ENCODE measurements at places on chromosomes 2 and 18. TPM values are rescaled to one million over a fixed set of nuclear protein-coding genes. Genes with fewer than 3 reads are reported as not detected.

DNA sequence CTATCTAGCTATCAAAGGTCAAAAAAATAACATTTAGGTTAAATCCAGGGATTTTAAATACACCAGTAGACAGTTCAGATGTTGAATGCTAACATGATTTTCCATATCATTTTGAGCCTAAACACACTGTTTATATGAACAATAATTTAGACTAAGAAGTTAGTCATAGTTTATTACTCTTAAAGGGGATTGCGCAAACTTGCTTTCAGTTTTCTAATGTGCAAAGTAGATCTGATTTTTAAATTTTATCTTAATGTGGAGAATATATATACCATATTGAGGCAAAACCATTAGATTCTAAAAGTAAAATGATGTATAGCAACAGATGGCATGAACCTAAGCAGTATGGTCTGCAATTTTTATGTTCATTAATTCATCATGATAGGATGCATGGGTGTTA lies 76.6 kb downstream of the CDH7 start:
- no peak for DNase-seq

DNA sequence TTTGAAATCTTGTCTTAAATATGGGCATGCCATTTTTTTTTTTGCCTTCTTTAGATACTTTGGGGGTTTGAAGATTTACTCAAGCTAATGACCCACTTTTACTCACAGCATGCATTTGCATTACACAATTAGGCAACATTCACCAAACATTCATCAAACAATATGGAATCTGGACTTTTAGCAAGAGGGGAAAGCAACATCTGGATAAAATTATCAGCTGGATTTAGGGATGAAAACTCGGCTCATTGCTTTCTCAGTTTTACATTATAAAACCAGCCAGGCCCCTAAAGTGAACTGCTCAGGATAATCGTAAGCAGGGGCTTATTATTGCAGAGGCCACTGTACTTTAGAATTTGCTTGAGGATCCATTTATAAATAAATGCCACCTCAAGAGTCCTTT lies 44.7 kb downstream of the SOX11 start:
- no peak for DNase-seq

DNA sequence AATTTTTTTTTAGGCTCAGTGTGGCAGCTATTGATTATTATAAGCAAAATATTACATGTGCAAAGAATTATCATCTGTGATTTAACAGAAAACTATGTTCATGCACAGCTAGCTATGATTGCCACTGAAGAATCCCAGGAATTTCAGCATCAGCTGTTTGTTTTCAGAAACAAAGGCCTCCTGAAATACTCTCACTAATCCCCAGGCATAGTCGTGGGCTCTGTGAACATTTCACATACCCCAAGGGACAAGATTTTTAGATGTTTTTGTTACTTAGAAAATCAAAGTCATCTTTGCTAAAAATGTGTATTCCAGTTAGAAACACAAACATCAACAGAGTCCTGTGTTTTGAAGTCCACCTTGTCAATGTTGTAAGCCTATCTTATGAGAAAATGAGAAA lies 156.1 kb downstream of the MYO1B start:
- DNase-seq: no peak

The LIMS4 gene
- polyA plus RNA-seq: 4.7 TPM

The LYPD6B gene
- polyA plus RNA-seq: 53.0 TPM

DNA sequence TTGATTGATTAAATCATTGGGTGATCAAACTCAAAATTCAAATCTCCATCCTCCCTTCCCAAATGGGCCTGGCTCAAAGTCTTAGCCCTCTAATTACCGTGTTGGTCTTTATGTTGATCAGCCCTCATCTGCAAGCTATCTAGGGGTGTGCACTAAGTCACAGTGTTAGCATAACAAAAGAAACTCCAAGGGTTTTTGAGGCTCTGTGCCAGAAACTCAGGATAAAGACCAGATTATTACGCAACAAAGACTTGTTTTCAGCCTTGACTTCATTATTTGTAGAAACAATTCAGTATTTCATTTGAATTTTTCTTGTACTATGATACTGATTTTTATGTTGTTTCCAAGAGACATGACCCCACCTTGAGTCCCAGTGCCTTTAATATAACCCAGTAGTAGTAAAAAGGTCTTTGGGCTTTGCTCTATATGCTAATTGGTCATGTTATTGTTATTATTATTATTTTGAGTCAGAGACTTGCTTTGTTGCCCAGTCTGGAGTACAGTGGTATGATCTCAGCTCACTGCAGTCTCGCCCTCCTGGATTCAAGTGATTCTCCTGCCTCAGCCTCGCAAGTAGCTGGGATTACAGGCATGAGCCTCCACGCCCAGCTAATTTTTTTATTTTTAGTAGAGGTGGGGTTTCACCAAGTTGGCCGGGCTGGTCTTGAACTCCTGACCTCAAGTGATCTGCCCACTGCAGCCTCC lies 13.9 kb downstream of the PSMD14 start:
- DNase-seq: no peak
